ENCODE measurements at places on chromosomes 1 and 21.

- peaks cover 5% of the 10 kb centered on the region for H3K4me1 ChIP-seq
- H3K27ac ChIP-seq, result no peak overlapping the region
- H3K27me3 ChIP-seq, result no peaks in the 10 kb centered on the region
These were observed 4.2 kb upstream of the CHD1L start for GRCh38 chr1:147238053-147238902.

- no peak for DNase-seq
- no peak overlapping the region for H3K4me3 ChIP-seq
- no peak overlapping the region for H3K27ac ChIP-seq
- no peaks in the 10 kb centered on the region for H3K36me3 ChIP-seq
- peaks cover 8% of the 10 kb centered on the region for H3K4me1 ChIP-seq
- H3K27me3 ChIP-seq, result peaks cover 5% of the 10 kb centered on the region
These were observed 88.2 kb downstream of the PSMG1 start for GRCh38 chr21:39094847-39095579.

DNA sequence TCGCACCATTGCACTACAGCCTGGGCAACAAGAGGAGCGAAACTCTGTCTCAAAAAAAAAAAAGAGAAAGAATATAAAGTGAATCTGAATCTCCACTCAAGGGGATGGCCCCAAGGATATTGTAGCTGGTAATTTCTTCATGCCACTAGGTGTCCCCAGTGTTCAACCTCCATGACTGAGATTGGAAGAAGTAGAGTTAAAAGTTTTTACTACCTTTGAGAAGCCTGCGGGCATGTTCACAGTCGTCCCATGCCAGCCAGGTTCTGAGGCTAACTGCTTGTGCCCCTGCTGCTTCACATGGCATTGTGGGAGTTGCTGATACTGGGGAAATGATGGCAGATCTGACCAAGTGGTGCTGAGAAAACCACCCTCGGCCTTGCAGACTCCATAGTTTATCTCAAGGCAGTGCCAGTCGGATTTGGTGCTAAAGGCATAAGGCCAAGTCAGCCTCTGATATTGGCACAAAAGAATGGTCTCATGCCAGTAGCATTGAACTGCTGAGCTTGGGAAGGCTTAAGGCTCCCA lies 10.8 kb upstream of the SHISA4 start:
- H3K36me3 ChIP-seq, result peaks cover 20% of the 10 kb centered on the region
- no peak overlapping the region for H3K27ac ChIP-seq
- H3K27me3 ChIP-seq, result no peaks in the 10 kb centered on the region
- no peak for DNase-seq

- H3K27me3 ChIP-seq, result no peaks in the 10 kb centered on the region
- peak; percentile 44 for DNase-seq
- peak overlapping the region; percentile 93 for H3K27ac ChIP-seq
These were observed 9.2 kb upstream of the TNFRSF1B start for GRCh38 chr1:12157366-12158231.

GRCh38 chr1:227558732-227559262 lies 4.6 kb upstream of the ZNF678 start:
- H3K27ac ChIP-seq, result no peak overlapping the region
- peak overlapping the region; percentile 69 for H3K4me3 ChIP-seq
- peaks cover 8% of the 10 kb centered on the region for H3K27me3 ChIP-seq
- peaks cover 14% of the 10 kb centered on the region for H3K4me1 ChIP-seq
- no peak for DNase-seq

GRCh38 chr1:41647221-41648135 lies 163.0 kb upstream of the EDN2 start:
- no peaks in the 10 kb centered on the region for H3K27me3 ChIP-seq
- DNase-seq, result no peak
- peaks cover 5% of the 10 kb centered on the region for H3K36me3 ChIP-seq

GRCh38 chr1:63787875-63788274 lies 14.1 kb downstream of the ROR1 start:
- no peaks in the 10 kb centered on the region for H3K4me1 ChIP-seq
- H3K36me3 ChIP-seq, result no peaks in the 10 kb centered on the region
- H3K4me3 ChIP-seq, result no peak overlapping the region
- peaks cover 9% of the 10 kb centered on the region for H3K27me3 ChIP-seq
- no peak for DNase-seq
- no peak overlapping the region for H3K27ac ChIP-seq

GRCh38 chr1:217109928-217110327 lies 386.7 kb upstream of the ESRRG start:
- H3K27ac ChIP-seq, result no peak overlapping the region
- no peaks in the 10 kb centered on the region for H3K4me1 ChIP-seq
- DNase-seq, result no peak
- no peaks in the 10 kb centered on the region for H3K36me3 ChIP-seq
- no peak overlapping the region for H3K4me3 ChIP-seq
- no peaks in the 10 kb centered on the region for H3K27me3 ChIP-seq
